ENCODE measurements at places on chromosomes 4 and X.

DNA sequence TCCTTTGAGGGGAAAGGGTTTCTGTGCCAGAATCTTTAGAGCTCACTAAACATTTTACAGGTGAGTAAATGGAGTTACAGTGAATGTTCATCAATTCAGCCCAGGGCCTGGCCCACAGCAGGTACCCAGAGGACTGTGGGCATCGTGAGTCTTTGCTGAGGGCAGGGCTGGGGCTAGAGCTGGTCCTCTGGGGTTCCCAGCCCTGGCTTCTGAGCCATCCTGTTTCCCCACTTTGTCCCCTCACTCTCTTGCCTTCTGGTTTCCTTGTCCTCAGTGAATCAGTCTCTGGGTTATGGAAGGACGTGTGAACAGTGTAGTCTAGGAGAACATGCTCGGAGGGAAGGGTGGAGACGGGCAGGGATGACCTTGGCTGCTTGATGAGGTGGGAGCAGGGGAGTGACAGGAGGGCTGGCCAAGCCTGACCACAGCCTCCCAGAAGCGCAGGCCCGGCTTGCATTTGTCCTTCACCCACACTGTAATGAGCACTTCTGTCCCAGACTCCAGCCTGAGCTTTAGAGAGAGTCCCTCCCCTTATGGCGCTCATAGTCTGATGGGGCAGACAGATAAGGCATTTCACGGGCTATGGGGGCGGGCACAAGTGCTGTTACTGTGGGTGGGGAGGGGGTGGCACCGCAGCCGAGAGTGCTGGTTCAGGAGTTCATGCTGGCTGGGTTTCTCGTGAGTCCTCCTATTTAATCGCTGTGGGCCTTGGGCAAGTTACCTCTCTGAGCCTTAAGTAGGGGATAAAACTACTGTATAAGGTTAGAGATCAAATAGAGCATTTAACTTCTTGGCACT, 17.3 kb downstream of the TBC1D14 start:
- no peak for DNase-seq

DNA sequence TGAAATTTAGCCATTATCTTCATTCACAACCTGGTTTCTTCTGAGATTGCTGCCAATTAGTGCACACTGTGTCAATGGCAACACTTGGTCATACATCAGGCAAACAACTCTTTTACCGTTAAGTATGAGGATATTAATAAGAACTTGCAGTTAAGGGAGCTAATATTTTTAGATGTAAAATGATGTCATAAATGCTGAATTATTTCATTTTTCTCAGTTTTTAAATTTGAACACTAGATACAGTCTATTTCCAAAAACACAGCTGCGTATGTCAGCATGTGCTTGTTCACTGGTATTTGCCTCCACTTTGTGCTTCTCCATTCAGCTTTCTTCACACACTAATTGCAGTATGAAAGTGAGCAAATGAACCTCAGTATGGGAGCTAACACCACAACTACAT, 1.6 kb downstream of the KLHL13 start:
- no peak for DNase-seq

GRCh38 chr4:118177126-118177525, 142.8 kb downstream of the NDST3 start:
- no peak for DNase-seq

- no peak for DNase-seq
These were observed 2.7 kb downstream of the CLRN2 start for GRCh38 chr4:17517664-17518063.

- no peak for DNase-seq
These were observed 7.0 kb downstream of the MXD4 start for GRCh38 chr4:2254665-2255500.

DNA sequence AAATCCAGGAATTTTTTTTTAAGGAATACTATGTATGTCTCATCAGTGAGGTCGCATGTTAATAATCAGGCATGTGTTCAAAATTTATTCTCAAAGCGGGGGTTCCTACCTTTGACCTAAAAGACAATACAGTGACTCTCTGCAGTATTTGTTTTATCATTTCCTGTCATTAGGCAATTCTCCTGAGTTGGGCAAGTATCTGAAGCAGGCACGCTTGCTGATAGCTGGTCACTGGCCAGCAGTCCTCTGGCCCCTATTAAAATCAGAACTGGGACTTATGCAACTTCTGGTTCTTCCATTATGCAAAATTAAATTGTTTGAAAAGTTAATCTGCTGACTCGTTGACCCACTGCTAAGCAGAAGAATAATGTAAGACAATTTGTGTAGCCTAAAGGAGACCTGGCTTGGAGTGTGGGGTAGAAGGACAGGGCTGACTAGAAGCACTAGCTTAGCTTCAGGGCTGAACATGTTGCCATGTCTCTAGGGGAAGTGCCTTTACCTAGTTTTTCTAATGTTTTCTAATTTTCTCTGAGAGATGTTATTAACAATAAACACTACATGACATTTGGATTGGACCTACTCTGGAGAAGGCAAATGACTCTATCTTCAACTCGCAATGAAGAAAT, 36.0 kb upstream of the GABRA2 start:
- no peak for DNase-seq

GRCh38 chrX:136021160-136021559, 35.9 kb downstream of the SLC9A6 start:
- no peak for DNase-seq

DNA sequence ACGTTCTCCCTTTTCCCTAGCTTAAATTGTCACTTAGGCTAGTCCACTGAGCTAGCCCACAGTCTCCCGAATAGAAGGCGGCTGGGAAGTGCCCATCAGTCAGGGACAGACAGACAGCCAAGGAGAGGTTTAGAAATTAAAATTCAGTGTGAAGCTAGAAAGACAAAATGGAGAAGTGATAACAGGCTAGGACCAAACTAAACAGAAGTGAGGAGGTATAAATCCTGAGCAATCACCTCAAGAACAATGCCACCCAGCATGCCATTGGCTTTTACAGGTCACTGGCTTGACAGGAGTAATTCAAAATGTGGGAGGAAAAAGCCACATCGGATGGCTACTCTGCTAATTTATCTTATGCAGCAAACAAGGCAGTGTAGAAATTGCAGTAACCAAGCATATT, 138.9 kb downstream of the MAPK10 start:
- DNase-seq: no peak

GRCh38 chr4:174211622-174212044, 71.8 kb downstream of the FBXO8 start:
- DNase-seq: no peak

GRCh38 chr4:16199093-16199492, 27.2 kb downstream of the TAPT1 start:
- peak; percentile 20 for DNase-seq

DNA sequence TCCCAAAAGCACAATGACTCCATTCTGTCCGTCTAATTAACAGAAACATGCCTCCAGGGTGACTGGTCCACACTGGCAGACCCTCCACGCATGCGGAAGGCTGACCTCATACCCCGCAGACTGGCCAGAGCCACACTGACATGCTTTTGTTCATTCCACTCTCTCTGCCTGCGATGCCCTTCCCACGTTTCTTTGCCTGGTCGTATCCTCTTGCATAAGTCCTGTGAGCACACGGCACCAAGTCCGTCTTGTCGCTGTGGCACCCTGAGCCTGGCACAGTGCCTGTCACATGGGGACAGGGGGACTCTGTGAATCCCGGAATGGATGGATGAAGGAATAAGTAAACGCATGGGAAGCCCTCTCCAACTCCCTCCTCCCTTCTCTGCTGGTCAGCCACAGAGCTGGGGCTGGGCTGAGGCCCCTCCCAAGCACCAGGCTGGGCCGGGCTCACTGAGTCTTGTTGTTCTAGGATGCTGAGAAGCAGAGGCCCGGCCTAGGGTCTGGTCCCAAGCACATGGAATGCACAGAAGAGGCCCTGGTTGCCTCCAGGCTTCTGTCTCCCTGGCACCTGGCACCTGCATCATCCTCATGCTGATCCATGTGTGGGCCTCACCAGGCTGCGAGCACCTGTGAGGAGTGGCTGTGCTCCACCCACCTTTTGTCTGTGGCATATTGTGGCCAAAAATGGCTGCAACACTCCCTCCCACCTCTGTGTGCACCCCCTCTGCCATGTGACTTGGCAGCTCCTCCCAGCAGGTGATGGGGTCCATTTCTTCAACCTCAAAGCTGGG, 38.9 kb upstream of the C4orf50 start:
- no peak for DNase-seq

DNA sequence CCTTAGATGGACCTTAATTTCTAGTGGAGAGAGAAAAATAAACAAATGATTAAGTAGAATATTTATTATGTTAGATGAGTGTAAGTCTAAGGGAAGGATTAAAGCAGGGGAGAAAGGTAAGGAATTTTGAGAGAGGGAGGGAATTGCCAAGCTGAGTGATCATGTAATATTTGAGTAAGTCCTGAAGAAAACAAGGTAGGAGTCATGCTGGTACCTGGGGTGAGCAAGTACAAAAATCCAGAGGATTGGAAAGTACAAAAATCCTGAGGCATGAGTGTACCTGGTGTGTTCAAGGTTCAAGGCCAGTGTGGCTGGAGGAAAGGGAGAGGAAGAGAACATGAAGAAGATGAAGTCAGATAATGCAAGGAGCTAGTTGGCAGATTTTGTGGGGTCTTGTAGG, 87.2 kb upstream of the MYOZ2 start:
- no peak for DNase-seq

DNA sequence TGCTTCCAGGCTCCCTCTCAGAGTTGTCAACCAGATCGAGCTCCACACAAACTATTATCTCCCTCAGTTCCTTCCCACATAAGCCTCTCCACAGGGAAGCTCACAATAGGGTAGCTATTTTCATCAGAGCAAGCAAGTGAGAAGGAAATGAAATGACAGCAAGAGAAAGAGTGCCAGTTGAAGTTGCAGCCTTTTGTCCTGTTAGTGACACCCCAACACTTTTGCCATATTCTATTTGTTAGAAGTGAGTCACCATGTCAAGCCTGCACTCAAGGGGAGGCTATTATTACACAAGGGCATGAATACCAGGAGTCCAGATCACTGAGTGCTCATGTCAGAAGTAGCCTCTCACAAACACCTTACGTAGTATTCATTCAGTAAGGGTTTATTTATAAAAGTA, 266.3 kb upstream of the NOCT start:
- peak; percentile 31 for DNase-seq

DNA sequence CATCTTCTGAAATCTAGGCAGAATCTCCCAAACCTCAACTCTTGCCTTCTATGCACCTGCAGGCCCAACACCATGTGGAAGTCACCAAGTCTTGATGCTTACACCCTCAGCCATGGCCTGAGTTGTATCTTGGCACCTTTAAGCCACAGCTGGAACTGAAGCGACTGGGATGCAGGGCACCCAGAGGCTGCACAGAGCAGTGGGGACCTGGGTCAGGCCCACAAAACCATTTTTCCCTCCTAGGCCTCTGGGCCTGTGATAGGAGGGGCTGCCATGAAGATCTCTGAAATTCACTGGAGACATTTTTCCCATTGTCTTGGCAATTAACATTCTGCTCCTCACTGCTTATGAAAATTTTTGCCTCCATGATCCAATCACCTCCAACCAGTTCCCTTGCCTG, 1388.5 kb downstream of the ADGRL3 start:
- DNase-seq: no peak

GRCh38 chr4:127732623-127733328, 2.6 kb downstream of the SLC25A31 start:
- peak; percentile 72 for DNase-seq

- no peak for DNase-seq
These were observed 291.8 kb downstream of the LDB2 start for GRCh38 chr4:16606691-16607090.

DNA sequence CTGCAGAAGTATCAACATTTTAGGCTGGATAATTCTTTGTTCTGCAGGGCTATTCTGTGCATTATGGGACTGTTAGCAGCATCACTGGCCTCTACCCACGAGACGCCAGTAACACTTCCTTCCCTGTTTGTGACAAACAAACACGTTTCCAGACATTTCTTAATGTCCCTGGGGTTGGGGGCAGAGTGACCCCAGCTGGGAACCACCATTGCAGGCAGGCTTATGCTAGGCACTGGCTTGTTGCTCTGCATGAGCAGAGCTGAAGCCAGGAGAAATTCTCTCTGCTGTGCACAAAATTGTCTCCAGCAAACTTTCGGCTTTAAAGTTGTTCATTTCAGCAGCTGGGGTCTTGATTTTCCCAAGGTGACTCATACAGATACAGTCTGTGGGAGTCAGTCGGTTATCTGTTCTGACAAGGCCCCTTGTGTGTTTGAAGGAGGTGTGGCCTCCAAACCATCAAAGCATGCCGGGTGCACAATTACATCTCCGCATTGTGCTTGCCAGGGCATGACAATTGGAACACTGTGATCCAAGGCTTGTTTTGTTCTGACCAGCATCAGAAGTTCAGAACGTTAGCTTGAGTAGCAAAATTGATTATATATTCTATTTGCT, 156.4 kb upstream of the BOD1L1 start:
- no peak for DNase-seq

GRCh38 chr4:136858903-136859302, 673.4 kb downstream of the PCDH18 start:
- no peak for DNase-seq

- DNase-seq: peak; percentile 52
These were observed 20.3 kb downstream of the MEPE start for GRCh38 chr4:87853108-87853507.

DNA sequence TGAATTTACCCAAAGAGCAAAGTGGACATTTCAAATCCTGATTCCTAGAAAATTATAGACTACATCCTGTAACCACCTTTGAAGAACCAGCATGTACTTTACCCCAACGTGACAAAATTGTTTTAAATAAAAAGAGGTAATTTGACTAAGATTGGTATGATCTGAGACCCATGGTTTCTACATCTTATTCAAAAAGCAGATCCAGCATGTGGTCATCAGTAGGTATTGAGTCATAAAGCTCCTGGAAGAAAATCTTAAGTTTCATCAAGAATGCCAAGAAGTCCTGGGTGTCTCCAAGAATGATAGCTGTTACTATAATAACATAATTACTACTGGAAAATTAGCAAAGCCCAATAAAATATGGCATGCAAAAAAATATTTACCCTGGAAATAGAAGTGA, 61.8 kb downstream of the NFKB1 start:
- peak; percentile 20 for DNase-seq

GRCh38 chrX:110321670-110322069, 3.8 kb upstream of the AMMECR1 start:
- no peak for DNase-seq

- no peak for DNase-seq
These were observed 73.0 kb upstream of the KLHL13 start for GRCh38 chrX:118189628-118190027.

DNA sequence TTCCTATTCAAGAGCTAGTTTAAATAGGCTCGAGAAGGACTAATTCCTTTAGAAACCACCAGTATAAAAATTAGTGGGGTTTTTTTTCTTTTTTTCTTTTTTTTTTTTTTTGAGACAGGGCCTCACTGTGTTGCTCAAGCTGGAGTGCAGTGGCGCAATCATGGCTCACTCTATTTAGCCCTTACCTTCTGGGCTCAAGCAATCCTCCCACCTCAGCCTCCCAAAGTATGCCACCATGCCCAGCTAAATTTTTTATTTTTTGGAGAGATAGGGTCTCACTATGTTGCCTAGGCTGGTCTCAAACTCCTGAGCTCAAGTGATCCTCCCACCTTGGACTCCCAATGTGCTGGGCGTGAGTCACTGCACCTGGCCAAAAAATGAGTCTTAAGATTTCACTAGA, 52.8 kb downstream of the APOO start:
- DNase-seq: no peak

Data from GM03348 (cell line).